Upper lobe of left lung (tissue), 6 donors: ENCODE measurements at places on chromosomes 2 and 18. TPM values are rescaled to one million over a fixed set of nuclear protein-coding genes. Genes with fewer than 3 reads are reported as not detected.

DNA sequence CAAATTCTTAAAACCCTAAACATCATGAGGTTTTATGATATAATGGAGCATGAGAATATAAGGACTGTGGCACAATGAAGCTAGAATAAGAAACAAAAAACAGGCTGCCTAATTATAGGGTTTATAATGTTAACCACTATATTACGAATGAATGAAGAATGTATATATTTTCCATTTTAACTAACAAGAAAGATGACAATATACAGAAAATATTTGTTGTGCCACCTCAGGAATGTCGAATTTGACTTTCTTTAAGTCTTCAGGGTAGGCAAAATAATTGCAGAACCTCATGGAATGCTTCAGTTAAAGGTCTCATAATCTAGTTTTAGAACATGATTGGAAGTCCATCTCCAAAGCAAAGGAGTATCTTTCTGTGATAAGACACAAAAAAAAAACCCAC is 282.9 kb upstream of the SLC8A1 start:
- DNase-seq: no peak

GRCh38 chr2:109444916-109445315 is 168.8 kb downstream of the SEPTIN10 start:
- no peak for DNase-seq

DNA sequence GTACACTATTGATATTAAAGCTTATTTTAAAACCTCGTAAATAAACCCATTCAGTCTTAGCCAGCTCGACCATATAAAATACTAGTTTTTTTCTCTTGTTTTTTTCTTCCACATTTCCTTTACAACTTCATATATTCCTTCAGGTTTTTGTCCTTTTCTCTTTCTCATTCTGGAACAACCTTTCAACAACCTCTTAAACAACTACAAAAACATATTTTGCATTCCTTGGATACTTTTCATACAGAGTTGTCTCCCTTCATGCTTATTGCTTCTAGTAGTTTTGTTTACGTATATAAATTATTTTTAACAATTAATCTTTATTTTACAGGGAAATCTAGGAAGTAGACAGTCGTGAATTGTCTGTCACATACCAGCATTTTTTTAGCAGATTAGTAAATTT is 41.2 kb downstream of the COMMD1 start:
- no peak for DNase-seq

DNA sequence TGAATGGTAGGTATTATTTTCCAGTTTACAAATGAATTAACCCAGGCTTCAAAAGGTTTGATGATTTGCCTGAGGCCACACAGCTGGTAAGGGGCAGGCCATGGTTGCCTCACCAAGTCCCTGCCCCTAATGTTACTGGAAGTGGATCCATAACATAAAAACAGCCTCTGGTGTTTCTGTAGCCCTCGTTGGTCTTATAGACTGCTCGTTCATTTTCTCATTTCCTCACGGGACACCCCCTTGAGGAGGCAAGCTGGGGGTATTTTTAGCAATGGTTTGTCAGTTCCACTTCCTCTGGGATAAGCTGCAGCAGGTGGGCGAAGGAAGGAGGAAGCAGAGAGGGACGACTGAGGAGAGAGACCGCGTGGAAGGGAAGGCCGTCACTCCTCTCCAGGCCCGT is 32.9 kb upstream of the NDUFV2 start:
- no peak for DNase-seq

GRCh38 chr2:216695401-216695821 is at the start of gene IGFBP5:
Gene IGFBP5, minus strand, starts transcription at chr2:216695549. Its CDS starts 774 bp downstream, at chr2:216694775.
- no peak for DNase-seq

GRCh38 chr2:226118471-226119429 is 680.9 kb downstream of the IRS1 start:
- DNase-seq: no peak

GRCh38 chr2:81692566-81692965 is 1388.0 kb upstream of the LRRTM1 start:
- no peak for DNase-seq

- no peak for DNase-seq
These were observed 161.7 kb downstream of the MREG start for GRCh38 chr2:215851696-215852095.

DYNAP gene
- not detected for total RNA-seq

SERPINB3 gene
- total RNA-seq: 0.30 TPM
